IPS-NIHi11 (cell line): ENCODE measurements at places on chromosomes 13 and 19.
A peak's percentile ranks its signal among the peaks of the same experiment; 100 is the strongest.

DNA sequence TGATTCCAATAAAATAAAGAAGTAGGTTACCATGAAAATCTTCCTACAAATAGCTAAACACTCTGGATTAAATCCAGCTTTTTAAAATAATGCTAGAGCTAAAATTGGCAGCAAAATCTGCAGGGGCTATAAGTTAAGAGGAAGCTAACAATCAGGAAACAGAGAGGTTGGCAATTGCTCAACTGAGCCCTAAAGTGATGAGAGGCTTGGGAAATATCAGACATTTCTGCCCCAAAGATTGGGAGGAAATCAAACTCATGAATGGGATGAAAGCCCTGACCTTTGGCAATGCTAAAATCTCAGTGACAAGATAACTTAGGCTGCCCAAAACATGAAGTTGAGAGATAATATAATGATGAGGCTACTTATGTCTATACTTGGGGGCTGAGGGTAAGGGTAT is 1437.9 kb downstream of the EFNB2 start:
- no peak for DNase-seq

GRCh38 chr19:44744871-44745332 is 3.6 kb upstream of the BCL3 start:
- DNase-seq = no peak

DNA sequence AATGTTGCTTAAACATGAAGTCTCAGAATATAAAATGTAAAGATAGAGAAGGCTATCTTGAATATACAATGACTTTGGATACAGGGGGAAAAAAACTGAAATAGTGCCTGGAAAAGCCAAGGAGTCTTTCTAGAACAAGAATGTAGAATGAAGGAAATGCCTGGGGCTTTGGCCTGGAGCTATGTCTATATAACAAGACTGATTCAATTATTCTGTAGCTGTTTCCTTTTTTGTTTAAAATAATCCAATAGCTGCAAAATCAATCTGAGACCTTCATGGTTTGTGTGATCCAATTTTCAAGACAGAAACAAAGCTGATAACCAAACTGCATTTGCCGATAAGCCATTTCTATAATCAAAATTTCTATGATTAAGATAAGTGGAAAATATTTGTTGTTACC is 530.9 kb upstream of the NBEA start:
- DNase-seq = no peak

DNA sequence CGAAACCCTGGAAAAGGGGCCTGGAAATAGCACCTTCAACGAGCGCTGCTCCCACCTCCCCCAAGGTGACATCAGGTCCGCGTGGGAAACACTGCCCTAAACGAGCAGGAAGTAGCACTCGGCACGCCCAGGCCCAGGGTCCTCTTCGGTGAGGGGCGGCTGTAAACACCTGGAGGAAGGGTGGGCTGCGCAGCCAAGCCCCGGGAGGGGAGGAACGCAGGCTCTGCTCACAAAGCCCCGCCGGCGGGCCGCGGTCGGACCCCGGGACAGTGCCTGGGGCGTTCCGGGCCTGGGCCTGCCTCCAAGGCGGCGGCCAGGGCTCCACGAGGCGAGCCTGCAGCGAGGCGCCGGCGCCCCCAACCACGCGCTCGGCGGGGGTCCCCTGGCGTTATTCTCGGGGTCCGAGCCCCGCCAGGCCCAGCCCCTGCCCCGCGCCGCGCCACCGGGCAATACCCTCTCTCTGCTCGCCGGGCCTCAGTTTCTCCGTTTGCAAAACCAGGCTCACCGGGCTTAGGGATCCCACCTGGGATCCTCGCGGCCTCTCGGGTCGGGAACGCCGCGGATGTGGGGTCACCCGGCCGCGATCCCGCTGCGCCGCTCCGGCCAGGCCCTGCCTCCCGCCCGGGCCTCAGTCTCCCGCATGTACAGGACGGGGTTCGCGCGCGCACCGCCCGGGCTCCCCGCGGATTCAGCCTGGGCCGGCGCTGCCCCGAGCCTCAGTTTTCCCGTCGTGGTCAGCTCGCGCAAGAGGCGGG is 630 bp downstream of the RNF126 start:
- peak; percentile 68 for DNase-seq

DNA sequence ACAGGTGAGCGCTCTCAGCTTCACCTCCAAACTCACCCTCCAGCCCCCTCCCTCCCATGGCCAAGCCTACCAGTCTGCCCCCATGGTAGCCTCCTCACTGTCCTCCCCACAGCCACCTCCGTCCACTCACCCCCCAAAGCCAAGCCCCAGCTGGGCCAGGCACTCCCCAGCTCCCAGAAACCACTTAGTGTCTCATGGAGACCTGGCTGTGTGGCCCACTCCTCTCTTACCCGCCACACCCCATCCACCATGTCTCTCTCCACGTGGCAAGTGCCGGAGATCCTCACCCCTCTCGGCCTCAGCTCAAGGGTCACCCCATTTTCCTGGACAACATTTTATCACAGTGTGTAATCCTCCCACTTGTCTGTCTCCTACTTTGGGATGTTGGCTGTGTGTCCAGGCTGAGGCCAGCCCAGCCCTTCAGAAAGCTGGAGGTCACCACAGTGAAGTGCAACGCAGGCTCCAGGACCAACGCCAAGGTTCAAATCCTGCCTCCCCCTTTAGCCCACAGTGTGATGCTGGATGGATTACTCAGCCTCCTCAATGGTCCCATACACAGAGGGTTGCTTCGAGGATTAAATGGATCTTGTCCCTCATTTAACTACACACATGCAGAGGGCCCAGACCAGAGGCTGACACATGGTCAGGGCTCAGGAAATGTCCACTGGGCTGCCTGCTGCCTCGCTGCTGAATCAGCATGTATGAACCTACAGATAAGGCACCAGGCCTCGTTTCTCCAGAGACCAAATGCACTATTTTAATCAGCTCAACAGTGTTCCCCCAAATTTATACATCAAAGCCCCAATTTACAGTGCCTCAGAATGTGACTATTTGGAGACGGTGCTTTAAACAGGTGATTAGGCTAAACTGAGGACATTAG is 71.3 kb downstream of the CEBPG start:
- DNase-seq = no peak

GRCh38 chr19:41373993-41374392 is 2.3 kb upstream of the TMEM91 start:
- peak; percentile 38 for DNase-seq

- DNase-seq = no peak
Observed at GRCh38 chr13:89923736-89924135, 1423.8 kb upstream of the MIR17HG start.

GRCh38 chr19:45640849-45641273 is 1.7 kb upstream of the EML2 start:
- no peak for DNase-seq

DNA sequence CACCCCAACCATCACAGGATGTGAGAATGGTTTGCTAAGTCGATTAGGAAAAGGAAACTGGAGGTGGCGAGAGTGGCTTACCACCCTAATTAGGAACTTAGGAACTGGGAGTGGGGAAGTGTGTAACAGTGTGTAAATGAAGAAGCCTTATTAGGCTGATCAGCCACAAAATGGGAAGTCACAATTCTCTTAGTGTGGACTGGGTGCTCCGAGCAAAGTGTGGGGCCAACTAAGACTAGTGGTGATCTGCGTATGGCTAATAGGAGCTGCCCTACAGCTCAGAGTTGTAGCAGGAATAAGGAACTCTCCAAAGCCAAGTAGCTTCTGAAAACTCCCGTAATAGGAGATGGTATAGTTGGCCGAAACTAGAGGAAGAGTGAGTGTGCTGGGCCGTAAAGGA is 7.6 kb downstream of the SIGLEC11 start:
- DNase-seq = no peak

- no peak for DNase-seq
Observed at GRCh38 chr13:51978796-51979556, 32.3 kb downstream of the ATP7B start.
